ENCODE measurements at places on chromosomes 5 and 9.

GRCh38 chr9:121636341-121636865 is 15.0 kb upstream of the DAB2IP start:
- no peak for DNase-seq

- no peak for DNase-seq
Observed at GRCh38 chr5:166379517-166379916, 1911.9 kb upstream of the WWC1 start.

- no peak for DNase-seq
Observed at GRCh38 chr9:22102146-22103053, 93.3 kb upstream of the CDKN2B start.

DNA sequence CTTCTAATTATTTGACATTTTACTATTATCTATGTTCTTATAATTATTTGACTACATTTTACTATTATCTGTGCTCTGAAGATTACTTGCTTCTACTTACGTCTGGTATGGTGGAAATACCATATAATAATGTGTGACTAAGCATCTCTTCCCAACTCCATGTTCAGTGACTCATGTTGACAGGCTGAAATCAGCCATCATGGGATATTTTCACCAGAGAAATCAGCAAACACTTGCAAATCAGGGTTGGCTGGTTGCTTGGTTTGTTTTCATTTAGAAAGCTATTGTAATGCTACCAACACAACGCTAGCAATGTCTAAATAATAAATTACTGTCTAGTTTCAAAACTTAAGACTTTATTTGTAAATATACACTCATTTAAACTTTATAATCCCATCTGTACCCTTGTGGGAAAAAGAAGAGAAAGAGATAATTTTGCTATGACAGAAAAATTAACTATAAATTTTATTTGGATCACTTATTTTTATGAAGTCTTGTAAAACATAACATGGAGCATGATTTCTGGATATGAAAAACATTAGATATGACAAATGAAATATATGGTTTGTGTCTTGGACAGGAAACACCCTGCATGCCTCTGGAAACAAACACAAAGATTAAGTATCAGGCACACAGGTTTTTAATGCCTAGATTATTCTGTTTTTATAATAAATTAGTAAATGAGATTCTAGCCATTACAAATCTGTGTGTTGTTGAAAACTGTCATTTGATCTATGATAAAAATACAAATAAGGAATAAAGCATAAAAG is 337.6 kb downstream of the BNC2 start:
- no peak for DNase-seq

DNA sequence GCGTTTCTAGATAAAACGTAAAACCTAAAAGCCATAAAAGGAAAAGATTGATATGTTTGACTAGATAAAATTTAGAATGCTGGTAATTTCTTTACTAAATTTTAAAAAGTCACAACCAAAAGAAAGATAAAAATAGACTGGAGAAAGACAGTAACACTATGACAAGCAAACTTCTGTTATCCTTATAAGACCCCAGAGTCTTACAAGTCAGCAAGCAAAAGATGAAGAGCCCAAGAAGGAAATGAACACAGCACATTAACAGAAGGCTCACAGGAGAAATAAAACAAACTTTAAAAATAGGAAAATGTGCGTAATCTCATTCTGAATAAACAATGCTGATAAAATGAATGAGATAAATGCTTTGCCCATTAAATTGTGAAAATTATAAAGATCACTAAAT is 29.7 kb downstream of the IL7R start:
- DNase-seq, result no peak

- DNase-seq, result no peak
Observed at GRCh38 chr9:113160571-113160970, 9.8 kb downstream of the SLC31A2 start.

DNA sequence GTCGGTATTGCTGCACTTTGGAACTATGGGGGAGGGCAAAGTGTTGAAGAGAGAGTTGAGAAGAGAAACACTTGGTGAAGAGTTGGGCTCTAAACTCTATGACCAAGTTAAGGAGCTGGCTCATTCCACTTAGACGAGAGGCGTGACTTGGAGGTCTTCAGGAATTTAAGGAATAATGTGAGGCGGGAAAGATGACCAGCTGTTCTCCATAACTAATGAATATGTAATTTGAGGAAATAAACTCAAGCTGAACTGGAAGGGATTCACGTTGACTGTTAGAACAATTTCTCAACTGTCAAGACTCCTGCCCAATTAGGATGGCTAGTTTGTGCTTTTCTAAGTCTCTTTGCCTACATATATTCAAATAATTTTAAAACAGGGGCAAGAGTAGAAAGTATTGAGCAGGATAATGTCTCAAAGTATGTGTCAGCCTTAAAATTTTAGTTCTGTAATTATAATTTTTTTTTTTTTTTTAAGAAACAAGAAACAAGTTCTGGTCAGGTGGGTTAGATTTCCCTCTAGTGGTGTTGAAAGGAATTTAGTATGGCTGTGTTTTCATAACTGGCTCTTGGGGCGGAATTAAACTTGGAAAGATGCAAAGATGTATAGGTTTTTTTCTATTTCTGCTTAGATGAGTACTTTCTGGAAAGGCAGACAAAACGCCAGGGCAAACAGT is 33.4 kb downstream of the TMEM252 start:
- DNase-seq, result no peak

DNA sequence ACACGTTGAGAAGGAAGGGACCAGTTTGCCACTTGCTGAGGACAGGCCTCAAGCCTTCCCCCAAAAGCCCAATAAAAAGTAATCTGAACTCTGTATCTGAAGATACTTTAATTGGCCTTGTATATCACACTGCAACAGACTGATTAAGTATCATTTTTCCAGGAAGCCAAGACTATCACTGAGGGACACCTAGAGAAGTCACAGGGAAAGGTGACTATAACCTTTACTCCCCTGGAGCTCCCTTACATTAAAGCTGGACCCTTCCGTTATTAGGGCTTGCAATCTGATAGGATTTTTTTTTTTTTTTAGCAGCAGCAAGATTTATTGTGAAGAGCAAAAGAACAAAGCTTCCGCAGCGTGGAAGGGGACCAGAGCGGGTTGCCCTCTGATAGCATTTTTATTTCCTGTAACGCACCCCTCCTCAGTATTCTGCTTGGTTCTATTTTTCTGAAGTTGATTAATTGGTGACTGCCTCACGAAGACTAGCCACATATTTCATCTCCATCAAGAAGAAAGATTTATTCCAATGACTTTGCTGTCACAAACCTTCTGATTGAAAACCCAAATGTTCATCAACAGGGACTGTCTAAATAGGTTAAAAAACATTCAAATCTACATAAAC is 2.7 kb downstream of the CDC14B start:
- DNase-seq, result no peak

DNA sequence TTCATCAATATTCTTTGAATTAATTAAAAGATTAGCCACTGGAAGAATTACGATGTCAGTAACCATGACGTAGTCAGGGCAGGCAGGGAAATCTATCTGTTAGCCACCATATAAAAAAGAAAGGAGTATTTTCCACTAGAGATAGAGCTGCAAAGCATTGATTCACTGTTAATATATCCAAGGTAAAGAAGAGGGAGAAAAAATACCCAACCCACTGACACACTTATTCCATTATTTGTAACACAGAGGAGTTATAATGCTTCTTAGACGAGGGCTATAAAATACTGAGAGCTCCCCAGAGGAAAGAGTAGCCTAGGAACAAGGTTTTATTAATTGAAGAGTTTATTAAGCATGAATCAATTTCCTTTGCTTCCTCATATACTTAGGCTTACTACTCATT is 382.2 kb upstream of the CDH6 start:
- no peak for DNase-seq

- DNase-seq, result no peak
Observed at GRCh38 chr5:115940080-115940810, 22.0 kb upstream of the LVRN start.

- DNase-seq, result no peak
Observed at GRCh38 chr9:76216161-76216649, 178.0 kb downstream of the RFK start.

GRCh38 chr5:160702311-160702803 is 149.7 kb downstream of the ATP10B start:
- DNase-seq, result no peak

- DNase-seq, result no peak
Observed at GRCh38 chr5:142433526-142434321, 108.9 kb upstream of the SPRY4 start.

DNA sequence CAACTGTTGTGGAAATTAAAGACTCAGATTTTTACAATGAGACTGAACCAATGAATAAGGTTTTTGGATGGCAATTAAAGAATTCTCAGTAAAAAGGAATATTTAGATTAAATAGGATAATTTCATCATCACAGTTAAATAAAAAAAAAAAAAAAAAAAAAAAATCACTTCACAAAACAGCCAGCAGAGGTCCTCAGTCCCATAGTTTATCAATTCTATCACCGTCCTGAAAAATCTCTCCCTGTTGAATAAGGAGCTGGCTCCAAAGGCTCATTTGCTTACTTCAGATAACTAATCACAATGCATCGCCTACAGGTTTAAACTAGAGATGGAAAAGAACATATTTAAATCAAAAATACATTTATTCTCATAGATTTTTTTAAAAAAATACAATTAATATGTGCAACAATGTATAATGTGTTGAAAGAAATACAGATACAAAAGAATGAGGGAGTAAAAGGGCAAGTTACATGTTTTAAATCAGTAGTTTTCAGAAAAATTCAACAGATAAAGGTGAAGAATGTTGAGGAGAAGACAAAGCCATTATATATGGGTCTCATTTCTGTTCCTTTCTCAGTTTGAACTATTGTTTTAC is 175.8 kb upstream of the CHD1 start:
- no peak for DNase-seq

GRCh38 chr9:69019808-69020207 is 5.9 kb upstream of the PRKACG start:
- no peak for DNase-seq

GRCh38 chr5:107028938-107029337 is 641.8 kb downstream of the EFNA5 start:
- no peak for DNase-seq

DNA sequence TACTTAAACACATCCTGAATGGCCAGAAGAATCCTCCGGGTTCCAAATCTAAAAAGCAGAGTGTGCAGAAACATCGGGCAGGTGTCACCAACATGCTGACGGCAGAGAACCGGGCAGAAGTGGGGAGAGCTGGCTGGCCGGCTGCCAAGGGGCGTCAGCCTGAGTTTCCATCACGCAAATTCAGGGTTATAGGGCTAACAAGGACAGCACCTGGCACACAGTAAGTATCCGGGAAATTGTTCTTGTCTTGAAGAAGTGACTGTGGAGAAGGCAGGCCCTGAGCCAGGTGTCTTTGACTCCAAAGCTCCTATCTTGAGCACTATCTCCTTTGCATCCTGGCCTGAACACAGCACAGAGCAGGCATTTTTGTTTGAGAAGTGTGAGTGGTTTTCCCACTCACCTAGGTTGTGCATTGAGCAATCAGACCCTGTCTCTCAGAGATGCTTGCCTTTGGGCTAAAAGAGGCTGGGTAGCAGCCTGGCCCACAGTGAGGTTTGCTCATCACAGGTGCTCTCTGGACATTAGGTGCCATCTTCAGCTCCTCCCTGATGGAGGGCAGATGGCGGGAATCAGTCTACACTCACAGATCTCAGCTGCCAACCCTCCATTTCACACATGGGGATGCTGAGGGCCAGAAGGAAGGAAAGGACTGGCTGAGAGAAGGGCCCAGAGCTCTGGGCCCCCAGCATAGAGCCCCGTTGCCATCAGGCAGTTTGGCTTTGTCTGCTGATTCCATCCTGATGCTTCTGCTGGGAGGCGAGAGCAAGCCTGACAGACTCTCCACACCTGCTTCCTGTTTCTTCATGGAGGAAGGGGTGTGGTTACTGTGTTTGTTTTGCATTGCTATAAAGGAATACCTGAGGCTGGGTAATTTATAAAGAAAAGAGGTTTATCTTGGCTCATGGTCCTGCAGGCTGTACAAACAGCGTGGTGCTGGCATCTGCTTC is 52.8 kb downstream of the WHRN start:
- DNase-seq, result no peak

GRCh38 chr9:104772714-104773510 is 9.0 kb downstream of the NIPSNAP3B start:
- no peak for DNase-seq

DNA sequence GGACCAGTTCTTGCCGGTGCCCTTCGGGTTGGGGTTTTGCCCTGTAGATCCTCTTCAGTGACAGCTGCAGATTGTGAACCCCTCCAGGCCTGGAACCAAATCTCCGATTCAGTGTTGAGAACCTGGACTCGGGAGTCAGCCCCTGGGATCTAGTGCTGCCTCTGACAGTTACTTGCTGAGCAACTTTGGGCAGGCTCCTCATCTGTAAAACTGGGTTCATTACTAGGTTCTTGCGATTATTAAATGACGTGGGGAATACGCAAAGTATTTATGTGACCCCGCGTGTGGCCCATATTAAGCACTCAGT is 600 bp downstream of the ERCC6L2 start:
- no peak for DNase-seq

DNA sequence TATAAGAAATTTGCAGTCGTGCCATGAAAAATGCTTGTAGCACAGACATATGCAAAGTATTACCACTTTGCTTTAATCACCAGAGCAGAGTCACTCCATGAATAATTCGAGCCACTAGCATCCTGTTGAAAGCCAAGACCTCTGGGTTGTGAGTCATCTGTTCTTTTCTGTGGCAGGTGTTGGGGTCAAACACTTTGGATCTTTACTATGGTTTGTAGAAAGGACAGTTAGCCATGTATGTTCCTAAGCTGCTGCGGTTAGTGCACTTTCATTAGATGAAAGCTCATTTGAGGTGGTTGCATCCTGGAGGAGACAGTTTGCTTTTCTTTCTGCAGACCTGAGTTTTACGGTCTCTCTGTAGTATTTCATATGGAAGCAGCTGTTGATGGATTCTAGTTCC is 223.7 kb downstream of the DMRT2 start:
- no peak for DNase-seq

DNA sequence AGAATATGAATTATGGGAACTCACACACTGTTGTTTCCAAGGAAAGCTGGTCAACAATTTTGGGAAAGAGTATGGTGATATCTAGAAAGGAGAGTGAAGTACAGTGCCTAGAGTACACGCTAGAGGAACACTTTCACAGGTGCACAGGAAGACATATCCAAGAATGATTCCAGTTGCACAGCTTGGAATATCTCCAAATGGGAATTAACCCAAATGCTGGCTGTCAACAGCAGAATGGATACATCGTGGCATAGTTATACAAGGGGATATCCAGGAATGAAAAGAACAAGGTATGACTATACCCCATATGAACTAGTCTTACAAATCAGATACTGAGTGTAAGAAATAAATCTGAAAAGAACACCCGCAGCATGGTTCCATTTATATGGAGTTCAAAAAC is 231.3 kb downstream of the FSTL4 start:
- DNase-seq, result no peak

DNA sequence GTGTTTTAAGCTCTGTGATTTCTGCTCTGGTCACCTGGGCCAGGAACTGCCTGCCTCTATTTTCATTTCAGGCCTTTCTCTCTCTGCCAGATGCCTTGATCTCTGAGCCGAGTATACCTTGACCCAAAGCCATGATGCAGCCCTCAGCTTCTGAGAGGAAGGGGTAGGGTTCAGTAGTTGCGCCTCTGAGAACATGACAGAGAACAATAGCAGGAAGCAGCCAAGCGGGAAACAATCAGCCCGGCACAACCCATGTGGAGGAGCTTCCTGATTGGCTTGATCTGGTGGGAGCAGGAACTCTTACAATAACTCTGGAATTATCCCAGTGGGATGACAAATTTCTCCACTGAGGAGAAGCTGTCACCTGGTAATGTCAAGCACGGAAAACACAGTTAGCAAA is 127.4 kb downstream of the PALM2AKAP2 start:
- no peak for DNase-seq

GRCh38 chr9:93346231-93347112 is 105.0 kb upstream of the FAM120A start:
- DNase-seq, result no peak

Measured in esophagus squamous epithelium (tissue), 5 donors.